ENCODE measurements at places on chromosomes 3 and 15.

- DNase-seq = no peak
Measured at GRCh38 chr3:30319713-30320112, 286.7 kb upstream of the TGFBR2 start.

DNA sequence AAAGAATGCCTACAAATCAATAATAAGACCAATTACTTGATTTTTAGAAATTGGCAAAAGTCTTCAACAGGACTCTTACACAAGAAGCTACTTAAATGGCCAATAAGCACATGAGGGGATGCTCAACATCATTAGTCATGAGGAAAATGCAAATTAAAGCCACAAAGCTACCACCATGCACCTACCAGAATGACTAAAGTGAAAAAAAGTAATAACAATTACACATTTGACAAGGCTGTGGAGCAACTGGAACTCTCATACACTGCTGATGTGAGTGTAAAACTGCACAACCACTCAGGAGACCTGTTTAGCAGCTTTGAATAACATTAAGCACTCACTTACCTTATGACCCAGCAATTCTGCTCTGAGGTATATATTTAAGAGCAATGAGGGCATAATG lies 68.4 kb downstream of the PPCDC start:
- no peak for DNase-seq

- DNase-seq = no peak
Measured at GRCh38 chr15:68487087-68487843, 55.3 kb upstream of the ITGA11 start.

DNA sequence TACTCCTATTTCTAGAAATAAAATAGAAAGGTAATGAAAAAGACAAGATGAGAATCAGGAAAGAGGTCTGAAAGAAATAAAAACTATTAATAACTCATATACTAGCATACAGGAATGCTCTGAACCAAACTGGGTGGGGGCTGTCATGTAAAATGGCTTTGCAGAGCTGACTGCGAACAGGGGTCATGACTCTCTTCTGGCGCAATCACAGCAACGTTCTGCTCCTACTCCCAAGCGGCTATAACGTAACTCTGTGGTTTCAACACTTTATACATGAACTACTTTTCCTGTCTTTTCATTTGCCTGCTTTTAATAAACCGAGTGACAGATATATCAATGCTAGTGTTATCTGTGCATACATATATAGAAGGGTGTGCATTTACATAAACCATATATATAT lies 116.7 kb downstream of the DLG1 start:
- DNase-seq = peak; percentile 43

DNA sequence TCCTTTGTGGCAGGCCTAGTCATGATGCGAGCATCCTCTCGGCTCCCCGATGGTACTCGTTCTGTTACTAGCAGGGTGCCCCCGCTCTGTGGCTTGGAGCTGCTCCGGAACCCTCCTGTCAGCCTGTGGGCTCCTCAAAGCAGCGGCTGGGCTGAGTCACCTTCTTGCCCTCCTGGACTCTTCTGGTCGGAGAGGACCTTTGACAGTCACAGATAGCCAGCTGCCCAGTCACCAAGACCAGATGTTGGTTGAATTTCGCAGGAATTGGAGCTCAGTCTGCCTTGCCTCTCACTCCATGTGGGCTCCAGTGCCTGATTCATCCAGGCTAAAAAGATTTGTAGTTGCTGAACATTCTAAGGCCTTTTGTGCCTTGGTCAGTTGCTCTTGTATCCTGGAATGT lies 94.5 kb downstream of the CHCHD6 start:
- DNase-seq = no peak

DNA sequence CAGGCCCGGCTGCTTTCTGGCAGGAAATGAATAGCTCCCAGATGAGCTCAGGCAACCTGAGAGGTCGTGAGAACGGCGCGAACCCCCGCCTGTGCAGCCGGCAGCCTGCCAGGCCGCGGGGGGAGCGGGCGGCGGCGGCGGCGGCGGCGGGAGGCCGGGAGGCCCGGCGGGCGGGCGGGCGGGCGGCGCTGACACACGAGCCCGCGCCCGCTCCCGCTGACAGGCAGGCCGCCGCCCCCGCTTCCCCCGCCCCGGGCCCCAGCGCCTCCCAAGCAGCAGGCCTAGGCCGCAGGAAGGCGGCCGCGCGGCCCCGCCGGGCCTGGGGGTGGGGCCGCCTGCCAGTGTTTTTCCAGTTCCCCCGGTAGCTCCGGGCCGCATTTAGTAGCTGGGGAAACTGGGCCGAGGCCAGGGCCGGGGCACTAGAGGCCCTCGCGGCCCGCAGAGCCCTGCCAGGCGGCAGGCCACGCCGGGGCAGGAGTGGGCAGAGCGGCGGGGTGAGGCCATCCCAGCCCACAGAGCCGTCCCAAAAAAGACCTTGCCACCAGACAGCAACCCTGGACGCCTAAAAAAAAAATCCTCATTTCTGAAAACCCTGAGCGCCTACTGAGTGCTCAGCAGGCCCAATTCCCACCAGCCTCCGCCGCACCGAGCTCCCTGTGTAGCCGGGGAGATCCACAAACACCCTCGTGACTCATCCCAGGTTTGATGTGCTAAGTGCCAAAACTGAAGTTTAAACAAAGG lies 5.6 kb downstream of the HES1 start:
- peak; percentile 88 for DNase-seq

Measured in fibroblast of skin of left biceps (primary cell).